ENCODE measurements at places on chromosomes 16 and 17. TPM values are rescaled to one million over a fixed set of nuclear protein-coding genes. Genes with fewer than 3 reads are reported as not detected.

The PRR35 gene
- not detected for total RNA-seq

The RAMP2 gene
- total RNA-seq: 13.1 TPM

The USB1 gene
- total RNA-seq: 128 TPM

The CIBAR2 gene
- not detected for total RNA-seq

The NOD2 gene
- 1.6 TPM for total RNA-seq

The ZSCAN10 gene
- not detected for total RNA-seq

The BLTP2 gene
- 163 TPM for total RNA-seq

The TNFRSF13B gene
- not detected for total RNA-seq

The KCNH6 gene
- 0.05 TPM for total RNA-seq

The ADAMTS18 gene
- 64.5 TPM for total RNA-seq

The ANKRD40CL gene
- not detected for total RNA-seq

The PDE6G gene
- 4.1 TPM for total RNA-seq

The OTOP3 gene
- total RNA-seq: not detected

The NPIPA5 gene
- total RNA-seq: 0.98 TPM

The AGRP gene
- not detected for total RNA-seq

The ATAD5 gene
- 6.6 TPM for total RNA-seq

The MYH8 gene
- not detected for total RNA-seq

The TLCD3A gene
- 17.9 TPM for total RNA-seq

The THUMPD1 gene
- total RNA-seq: 91.6 TPM

The TXNDC17 gene
- total RNA-seq: 56.7 TPM

The PYY gene
- not detected for total RNA-seq

The TNP2 gene
- total RNA-seq: not detected

Measured in dermis blood vessel endothelial cell (primary cell).